ENCODE measurements at places on chromosomes 11 and 22.

GRCh38 chr11:86919557-86920210 lies 35.5 kb downstream of the FZD4 start:
- DNase-seq, result no peak

GRCh38 chr11:120562806-120563425 lies 51.4 kb downstream of the GRIK4 start:
- no peak for DNase-seq

- DNase-seq, result no peak
These were observed 151.4 kb downstream of the CACNA1I start for GRCh38 chr22:39722032-39722325.

DNA sequence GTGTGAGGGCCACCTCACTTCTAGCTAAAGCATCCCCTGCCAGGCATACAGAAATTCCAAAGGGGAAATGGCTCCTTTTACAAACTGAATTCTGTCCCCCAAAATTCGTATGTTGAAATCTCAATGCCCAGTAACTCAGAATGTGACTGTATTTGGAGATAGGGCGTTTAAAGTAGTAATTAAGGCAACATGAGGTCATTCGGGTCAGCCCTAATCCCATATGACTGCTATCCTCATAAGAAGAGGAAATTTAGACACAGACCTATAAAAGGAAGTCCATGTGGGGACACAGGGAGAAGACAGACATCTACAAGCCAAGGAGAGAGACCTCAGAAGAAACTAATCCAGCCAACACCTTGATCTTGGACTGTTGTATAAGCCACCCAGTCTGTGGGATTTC lies 119.1 kb downstream of the CHST1 start:
- no peak for DNase-seq

DNA sequence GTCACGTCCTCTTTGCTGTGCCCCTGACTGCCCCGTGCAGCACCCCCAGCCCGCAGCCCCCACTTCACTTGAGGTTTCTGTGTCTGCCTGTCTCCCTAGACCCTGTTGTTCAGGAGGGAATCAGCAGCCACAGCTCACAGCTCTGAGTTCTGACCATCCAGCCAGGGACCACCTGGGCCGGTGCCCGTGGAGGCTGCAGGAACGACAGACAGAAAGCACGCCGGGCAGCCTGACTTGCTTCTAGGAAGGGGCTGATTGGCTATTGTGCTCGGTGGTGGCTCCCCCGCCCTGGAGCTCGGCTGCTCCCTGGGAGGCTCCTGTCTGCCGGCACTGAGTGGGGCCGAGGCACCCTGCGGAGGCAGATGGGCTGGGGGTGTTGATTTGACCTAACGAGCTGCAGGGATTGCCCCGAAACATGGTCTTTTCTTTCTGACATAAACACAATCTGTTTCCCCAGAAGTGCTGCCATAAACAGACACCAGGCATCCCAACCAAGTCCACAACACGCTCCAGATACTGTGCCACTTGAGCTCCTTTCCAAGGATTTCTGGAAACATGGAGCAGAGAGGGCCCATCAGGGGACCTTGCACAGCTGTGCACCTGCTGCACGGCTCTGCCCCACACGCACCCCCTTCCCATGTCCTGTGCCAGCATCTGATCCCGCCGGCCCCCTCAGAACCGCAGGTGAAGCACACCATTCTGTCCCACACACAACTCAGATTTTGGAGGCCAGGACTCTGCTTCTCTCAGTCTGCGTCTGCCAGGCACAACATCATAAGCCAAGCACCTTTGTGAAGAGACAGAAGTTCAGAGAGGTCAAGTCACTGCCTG lies 855.9 kb downstream of the TBC1D22A start:
- no peak for DNase-seq

DNA sequence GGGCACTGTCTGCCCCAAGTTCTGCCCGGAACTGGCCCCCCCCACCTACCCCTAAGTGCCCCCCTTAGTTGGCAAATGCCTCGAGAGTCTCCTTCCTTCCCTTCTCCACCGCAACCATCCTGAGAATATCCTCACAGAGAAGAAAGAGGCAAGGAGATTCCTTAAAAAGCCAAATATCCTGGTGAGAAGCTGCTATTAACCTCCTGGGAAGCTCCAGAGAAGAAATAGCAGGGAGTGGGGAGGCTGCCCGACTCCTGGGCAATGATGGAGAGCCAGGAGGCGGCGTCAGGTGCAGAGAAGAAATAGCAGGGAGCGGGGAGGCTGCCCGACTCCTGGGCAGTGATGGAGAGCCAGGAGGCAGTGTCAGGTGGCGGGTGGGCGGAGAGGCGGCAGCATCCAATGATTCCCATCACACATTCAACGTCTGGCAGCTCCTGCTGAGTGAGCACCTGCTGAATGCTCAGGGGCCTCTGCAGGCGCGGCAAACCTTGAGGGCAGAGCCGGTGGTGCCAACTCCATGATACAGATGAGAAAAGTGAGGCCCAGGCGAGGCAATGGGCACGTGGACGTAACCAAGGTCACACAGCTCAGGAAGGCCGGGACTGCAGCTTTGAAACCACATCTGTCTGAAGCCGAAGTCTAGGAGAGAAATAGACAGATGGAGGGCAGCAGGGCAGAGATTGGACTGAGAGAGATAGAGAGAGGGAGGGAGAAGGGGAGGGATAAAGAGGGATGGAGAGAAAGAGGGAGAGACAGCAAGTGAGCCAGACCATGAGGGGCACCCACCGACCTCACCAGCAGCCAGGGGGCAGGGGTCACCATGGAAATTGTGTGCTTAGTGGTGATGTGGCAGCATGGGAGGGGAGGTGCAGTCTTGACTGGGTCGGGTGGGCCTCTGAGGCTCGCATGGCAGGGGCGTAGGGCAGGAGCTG lies 58.3 kb downstream of the CYTH4 start:
- DNase-seq, result no peak

DNA sequence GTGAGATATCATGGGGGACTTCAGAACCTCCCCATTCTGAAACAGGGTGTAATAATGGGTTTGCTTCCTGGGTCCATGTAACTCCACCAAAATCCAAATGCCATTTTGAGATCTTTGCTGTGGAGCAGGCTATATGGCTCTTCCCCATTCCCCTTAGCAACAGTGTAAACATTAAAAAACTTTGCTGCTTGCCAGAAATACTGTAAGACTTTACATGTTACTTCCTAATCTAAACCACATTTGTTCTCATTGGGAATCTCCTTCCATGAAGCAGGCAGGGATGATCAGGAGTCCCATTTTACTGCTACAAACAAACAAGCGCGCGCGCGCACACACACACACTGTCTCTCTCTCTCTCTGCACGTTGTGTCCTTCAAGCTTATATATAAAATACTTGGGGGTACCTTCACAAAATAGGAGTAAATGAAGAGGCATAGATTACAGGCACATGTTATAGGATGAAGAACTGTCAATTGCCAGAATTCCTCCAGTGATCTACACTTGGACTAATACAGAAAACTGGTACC lies 86.5 kb downstream of the ANO3 start:
- DNase-seq, result no peak

- peak; percentile 46 for DNase-seq
These were observed 369 bp downstream of the DHCR7 start for GRCh38 chr11:71447791-71448256.

DNA sequence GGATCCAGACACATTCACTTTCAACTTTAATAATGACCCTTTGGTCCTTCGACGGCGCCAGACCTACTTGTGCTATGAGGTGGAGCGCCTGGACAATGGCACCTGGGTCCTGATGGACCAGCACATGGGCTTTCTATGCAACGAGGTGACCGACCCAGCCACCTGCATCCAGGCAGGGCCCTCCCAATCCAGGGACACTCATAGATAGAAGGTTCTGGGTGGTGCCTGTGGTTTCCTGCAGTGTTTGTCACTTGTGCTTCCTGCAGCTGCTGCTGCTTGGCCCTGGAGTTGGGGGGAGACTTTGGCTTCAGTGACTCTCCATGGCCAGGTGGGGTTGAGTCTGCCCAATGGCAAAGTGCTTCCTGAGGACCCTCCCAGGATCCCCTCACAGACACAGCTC lies 7.3 kb downstream of the APOBEC3B start:
- no peak for DNase-seq

DNA sequence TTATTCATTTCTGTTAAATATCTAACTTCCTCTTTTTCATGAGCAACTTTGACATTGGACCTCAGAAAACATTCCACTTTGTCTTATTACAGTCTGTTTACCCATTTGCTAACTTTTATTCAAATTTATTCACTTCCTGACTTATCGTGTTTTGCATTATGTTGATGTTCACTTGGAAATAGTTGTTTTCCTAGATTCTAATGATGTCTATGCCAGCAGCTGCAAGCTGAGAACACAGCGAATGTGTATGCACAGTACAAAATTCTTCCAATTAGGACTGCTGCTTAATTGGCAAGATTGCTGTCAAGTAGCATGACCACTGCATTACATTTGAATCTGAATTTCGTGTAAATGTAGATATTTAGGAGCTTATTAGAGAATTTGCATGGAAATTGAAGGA lies 61.5 kb upstream of the GRIA4 start:
- no peak for DNase-seq

DNA sequence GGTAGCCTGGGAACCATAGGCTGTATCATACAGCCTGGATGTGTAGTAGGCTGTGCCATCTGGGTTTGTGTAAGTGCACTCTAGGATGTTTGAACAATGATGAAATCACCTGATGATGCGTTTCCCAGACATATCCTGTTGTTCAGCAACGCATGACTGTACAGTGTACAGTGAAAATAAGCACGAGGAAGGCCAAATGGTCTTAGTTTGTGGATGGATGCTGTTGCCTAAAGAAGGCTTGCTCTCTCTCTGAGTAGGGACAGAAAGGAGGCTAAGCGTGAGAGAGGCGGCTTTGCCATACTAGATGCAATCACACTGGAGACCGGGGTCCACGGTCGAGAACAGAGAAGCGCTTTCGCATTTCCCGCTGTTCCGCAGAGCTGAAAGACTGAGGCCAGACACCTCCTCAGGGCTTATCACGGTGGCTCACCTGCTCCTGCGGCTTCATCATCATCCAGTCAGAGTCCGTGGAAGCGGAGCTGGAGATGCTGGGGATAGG lies 27.6 kb upstream of the APLP2 start:
- DNase-seq, result no peak

- DNase-seq, result no peak
These were observed 15.8 kb upstream of the MMP20 start for GRCh38 chr11:102640946-102641345.

DNA sequence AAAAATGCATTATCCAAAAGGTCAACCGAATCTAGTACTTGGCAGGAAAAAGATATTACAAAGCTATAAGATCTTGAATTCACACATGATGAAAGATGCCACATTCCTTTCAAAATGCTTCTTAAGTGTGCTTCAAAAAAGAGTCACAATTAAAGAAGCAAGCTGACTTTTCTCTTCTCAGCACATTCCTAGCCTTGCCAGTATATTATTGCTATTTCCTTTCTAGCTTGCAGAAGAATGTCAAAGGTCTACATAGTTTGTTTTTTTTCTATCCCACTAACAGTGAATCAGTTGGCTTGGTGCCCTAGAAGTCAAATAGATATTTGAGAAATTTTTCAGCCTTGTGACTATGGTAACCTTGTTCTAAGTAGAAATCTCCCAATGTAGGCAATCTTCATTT lies 56.8 kb downstream of the GUCY1A2 start:
- no peak for DNase-seq

- no peak for DNase-seq
These were observed 34.0 kb upstream of the CCDC134 start for GRCh38 chr22:41766476-41766875.

- DNase-seq, result no peak
These were observed 46.8 kb downstream of the PPP2R1B start for GRCh38 chr11:111719379-111719778.

All from activated gamma-delta T cell (primary cell).